RWPE1 (cell line): ENCODE measurements at places on chromosomes 6 and 20.

GRCh38 chr6:90465686-90466085 is 121.2 kb downstream of the MAP3K7 start:
- DNase-seq = no peak

DNA sequence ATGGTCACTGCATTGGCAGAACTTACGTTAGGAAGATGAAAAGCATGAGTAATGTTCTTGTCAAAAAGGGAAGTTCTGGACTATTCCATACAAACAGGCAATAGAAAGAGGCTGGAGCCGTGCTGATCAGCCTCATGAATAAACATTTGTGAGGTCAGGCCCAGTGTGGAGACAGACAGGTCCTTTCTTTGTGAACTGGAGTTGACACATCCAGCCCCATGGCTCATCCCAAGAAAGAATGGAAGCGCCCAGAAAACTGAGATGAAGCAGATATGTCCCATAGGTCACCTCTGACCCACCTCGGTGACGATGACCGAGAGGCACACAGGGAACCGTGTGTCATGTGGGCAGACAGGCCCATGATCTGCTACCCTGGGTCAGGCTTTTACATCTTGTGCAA is 276.0 kb upstream of the SGK1 start:
- DNase-seq = no peak

GRCh38 chr6:122747573-122747972 is 31.9 kb upstream of the FABP7 start:
- no peak for DNase-seq

- DNase-seq = no peak
Measured at GRCh38 chr20:10954908-10955580, 281.2 kb upstream of the JAG1 start.

- DNase-seq = no peak
Measured at GRCh38 chr20:34970846-34971560, 15.3 kb downstream of the MYH7B start.

DNA sequence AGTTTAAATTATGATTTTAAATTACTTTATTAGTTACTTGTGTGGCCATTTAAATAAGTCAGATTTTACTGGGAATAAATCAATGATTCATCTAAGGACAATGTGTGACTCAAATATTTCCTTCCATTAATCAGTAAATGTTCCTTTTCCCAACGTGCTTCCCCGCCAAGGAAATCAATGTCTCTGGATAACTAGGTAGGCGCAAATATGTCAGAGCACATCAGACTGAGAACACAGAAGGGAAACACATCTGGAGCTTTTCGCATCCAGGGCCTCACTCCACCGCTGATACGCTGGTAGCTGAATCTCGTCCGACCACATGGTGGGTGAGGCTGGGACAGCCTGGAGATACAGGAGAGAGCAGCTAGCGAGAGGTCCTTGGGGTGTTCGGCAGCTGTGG is 56.4 kb upstream of the RPS6KA2 start:
- peak; percentile 47 for DNase-seq

GRCh38 chr6:167153521-167153959 is 4.2 kb downstream of the GPR31 start:
- DNase-seq = peak; percentile 8

DNA sequence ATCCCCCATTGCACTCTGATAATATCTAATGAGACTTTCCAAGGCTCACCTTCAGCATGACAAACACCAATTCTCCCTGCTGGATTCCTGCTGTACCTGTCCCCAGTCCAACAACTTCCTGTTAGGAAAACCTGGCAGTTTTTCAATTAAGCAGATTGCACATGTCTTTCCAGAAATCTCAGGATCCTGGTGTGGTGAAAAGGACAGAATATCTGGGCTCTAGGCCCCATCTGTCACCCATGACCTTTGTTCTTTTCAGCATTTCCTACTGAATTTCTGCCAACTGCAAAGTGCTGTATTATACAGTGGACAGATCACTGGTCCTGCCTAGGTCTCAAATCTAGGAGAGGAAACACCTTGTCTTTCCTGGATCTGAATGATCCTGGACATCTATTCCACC is 27.7 kb upstream of the DTNBP1 start:
- no peak for DNase-seq

DNA sequence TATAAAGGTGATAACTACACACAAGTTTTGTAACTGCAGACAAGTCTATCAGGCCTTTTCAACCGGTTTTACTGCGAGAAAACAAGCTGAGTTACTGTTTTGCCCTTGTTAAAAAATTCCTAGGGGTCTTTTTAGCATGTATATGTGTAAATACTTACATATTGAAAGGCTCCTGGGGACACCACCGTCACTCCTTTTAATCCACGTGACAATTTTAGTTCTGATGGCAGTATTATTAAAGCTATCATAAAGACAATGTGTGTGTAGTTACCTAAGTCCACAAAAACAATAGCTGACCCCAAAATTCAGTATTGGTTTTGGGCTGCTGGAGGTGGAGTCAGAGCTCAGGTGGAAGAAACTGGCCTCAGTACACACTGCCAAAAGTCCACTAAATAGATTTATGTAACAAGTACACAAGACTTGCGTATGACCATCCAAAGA is 41.3 kb upstream of the HFE start:
- DNase-seq = no peak

- DNase-seq = no peak
Measured at GRCh38 chr6:148214667-148215066, 128.0 kb upstream of the SASH1 start.

DNA sequence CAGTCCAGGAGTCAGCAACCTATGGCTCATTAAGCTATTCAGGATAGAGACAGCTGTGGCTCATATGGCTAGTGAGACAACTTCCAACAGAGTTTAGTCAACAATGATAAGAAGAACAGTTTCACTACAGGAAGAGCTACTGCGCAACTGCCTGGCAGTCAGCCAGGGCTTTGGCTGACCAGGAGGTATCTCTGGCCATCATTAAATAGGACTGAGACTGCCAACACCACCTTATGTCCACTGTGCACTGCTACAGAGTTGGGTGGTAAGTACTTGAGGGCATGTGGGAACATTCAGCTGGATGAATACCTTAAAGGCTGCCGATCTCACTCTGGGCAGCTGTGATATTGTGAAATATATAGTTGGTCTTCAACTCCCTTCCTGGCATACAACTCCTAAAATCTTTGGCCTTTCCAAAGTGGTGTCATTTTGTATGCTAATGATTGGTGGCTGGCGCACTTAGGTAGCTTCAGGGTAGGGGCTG is 52.2 kb upstream of the FAM83C start:
- DNase-seq = peak; percentile 57

- no peak for DNase-seq
Measured at GRCh38 chr6:38020593-38020992, 201.1 kb downstream of the ZFAND3 start.

GRCh38 chr20:2983508-2983907 is 59.9 kb upstream of the GNRH2 start:
- DNase-seq = no peak

DNA sequence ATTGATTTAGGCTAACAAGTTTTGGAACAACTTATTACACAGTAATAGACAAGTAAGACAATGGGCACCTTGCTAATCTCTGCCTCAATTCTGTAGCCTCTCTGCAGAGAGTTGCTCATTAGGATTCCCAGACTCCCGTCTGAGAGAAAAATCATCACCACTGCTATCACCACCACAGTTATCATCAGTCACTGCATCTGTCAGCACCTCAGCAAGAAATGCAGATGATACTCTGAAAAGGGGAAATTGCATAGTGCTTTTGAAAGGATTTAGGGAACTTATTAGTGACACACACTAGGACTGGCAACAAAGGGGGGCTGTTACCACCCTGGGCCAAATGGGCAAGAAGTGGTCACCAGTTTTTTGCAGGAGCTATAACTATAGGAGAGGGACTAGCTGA is 39.9 kb downstream of the FOXA2 start:
- no peak for DNase-seq

DNA sequence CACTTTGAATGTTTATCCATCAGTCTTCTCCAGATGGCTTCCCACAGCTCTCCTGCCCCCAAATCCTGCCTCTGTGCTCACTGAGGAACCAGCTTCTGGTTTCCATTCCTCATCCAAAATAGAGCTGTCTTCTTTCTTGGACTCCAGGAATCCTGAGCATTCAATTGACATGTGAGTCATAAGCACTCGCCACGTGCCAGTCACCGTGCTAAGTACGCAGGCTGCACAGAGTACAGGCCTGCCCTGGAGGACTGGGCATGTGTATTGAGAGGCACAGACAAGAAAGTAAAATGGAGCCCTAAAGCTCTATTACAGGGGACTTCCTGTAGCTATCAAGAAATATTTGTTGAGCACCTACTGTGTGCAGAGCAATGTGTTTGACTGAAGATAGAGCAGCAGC is 39.7 kb upstream of the LRFN2 start:
- peak; percentile 29 for DNase-seq

DNA sequence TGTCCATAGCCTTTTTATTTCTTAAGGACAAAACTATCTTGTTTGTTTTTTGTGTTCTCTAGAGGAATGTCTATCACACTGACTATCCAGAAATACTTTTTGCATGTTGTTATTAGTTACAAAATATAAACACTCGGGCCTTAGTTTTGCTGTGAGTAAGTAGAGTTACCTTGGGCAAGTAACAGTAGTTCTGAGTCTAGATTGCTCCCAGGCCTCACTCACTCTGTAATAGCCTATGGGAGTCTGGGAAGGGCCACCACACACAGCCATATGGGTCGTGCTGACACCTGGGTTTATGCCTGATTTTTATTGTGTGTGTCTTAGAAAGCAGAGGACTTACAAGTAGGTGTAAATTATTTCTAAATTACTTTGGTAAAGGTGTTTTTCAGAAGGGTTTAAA is 185.8 kb downstream of the TMEM242 start:
- DNase-seq = no peak

DNA sequence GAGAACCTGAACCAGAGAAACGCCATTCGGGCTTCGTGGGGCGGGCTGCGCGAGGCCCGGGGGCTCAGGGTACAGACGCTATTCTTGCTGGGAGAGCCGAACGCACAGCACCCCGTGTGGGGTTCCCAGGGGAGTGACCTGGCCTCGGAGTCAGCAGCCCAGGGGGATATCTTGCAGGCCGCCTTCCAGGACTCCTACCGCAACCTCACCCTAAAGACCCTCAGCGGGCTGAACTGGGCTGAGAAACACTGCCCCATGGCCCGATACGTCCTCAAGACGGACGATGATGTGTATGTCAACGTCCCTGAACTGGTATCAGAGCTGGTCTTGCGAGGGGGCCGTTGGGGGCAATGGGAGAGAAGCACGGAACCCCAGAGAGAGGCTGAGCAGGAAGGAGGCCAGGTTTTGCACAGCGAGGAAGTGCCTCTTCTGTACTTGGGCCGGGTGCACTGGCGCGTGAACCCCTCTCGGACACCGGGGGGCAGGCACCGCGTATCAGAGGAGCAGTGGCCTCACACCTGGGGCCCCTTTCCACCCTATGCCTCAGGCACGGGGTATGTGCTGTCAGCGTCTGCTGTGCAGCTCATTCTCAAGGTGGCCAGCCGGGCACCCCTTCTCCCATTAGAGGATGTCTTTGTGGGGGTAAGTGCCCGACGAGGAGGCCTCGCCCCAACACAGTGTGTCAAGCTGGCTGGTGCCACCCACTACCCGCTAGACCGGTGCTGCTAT is 904 bp downstream of the B3GALT4 start:
- no peak for DNase-seq

- no peak for DNase-seq
Measured at GRCh38 chr6:52336919-52337561, 24.9 kb upstream of the PAQR8 start.

GRCh38 chr6:78701407-78701806 is 165.9 kb upstream of the IRAK1BP1 start:
- peak; percentile 79 for DNase-seq

GRCh38 chr6:104003803-104004516 is 855.8 kb downstream of the HACE1 start:
- DNase-seq = no peak

GRCh38 chr6:106064756-106065155 is 21.4 kb upstream of the PRDM1 start:
- DNase-seq = no peak

- no peak for DNase-seq
Measured at GRCh38 chr20:13494019-13494418, 144.7 kb downstream of the TASP1 start.

DNA sequence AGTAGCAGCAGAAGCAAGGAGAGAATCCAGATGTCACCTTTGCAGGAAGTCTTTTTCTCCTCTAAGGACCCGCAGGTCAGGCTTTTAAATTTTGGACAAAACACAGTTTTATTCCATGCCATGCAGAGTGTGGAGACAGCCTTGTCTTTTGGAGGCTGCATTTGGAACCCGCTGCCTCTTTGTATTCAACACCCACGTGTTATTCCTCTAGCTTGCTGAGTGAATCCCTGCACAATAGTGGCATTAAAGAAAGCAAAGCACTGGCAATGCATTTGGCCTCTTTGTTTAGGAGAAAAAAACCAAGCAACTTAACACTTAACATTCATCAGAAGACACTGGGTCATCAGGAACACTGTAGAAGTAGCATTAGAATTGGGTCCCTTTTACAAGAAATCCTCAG is 43.5 kb downstream of the TFAP2B start:
- DNase-seq = no peak

- DNase-seq = no peak
Measured at GRCh38 chr6:3698021-3698420, 53.5 kb downstream of the PXDC1 start.

DNA sequence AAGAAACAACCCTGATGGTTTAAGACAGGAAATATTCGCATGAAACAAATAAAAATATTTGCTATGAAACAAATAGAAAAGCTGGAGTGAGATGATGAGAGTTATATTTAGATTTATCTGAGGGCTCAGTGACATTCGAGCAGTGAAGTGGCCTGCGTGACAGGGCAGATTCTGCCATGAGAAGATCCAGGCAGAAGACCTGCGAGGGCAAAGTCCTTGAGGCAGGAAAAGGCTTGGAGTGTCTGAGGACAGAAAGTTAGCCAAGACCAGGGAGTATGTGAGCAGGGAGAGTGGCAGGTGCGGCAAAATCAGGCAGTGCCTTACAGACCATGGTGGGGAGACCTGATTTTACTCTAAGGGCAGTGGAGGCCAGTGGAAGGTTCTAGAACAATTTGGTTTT is 66.9 kb upstream of the RIN2 start:
- no peak for DNase-seq

- DNase-seq = no peak
Measured at GRCh38 chr6:106133040-106133439, 46.9 kb downstream of the PRDM1 start.

DNA sequence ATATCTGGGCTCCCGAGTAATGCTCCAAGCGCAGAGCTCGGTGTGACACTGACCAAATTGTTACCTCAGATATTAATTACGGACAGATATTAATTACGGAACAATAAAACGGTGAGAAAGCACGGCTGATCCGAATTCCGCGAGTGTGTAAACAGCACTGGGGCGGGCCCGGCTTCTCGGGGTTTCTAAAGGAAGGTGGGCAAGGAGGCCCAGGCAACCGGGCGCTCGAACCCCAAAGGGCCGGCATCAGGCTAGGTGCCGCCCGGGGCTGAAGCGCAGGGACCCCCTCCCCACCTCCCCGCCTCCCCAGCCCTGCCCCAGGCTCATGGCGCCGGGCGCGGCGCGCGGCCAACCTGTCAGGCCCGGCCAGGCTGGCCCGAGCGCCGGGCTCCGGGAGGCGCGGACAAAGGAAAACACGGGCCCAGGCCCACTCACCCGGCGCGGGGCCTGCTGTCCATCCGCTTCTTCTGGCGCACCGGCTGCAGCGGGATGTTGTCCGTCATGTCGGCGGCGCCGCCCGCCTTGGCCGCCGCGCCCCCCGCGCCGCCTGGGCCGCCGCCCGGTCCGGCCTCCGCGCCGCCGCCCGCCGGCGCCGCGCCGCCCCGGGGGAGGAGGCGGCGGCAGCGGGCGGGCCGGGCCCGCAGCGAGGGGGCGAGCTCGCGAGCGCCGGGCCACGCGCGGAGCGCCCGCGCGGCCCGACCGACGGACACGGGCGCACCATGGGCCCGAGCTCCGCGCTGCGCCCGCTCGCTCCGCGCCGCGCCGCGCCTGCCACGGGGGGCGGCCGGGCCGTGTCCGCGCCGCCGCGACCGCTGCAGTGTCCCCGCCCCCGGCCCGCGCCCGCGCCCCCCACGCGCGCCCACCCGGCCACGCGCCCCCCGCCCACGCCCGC is at the start of gene ATP9A:
ATP9A (minus strand) TSS at position 524 of the 892 bp plus-strand sequence; CDS start at position 503, 21 bp downstream.
- peak; percentile 44 for DNase-seq
